ENCODE measurements at places on chromosomes 6 and 20.

- no peak for DNase-seq
These were observed 202.4 kb downstream of the ZMYND8 start for GRCh38 chr20:47154089-47154488.

DNA sequence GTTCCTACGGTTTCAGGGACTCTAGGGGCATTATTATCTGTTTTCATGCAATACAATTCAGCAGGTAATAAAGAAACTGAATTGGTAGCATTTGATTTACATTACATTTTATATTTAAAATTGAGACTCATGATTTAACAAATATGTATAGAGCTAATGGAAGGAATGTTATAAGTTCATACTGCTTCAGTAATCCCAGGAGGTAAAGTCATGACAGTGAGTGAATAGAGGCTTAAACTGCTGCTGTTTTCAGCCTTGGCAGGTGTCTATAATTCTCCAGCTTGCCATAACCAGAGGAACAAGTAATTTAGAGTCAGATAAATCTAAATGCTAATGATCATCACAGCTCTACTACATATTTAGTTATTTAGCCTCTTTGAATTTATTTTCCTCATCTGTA is 360.8 kb upstream of the MANEA start:
- no peak for DNase-seq

- no peak for DNase-seq
These were observed 87.5 kb downstream of the MDN1 start for GRCh38 chr6:89731924-89732567.

DNA sequence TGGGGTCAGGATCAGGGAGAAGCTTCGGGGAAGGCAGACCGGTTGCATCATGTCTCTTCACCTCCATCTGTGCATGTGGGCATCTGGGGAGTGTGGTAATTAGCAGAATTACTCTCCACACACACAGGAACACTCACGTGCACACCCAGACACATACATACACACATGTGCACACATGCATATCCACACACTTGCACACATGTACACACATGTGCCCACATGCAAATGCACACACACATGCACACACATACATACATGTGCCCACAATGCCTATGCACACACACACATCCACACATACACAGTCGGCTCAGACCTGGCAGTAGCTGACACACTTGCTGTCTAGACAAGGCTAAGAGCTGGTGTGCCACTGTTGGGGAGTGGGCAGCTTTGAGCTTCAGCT is 212.3 kb upstream of the PMEPA1 start:
- DNase-seq: no peak

DNA sequence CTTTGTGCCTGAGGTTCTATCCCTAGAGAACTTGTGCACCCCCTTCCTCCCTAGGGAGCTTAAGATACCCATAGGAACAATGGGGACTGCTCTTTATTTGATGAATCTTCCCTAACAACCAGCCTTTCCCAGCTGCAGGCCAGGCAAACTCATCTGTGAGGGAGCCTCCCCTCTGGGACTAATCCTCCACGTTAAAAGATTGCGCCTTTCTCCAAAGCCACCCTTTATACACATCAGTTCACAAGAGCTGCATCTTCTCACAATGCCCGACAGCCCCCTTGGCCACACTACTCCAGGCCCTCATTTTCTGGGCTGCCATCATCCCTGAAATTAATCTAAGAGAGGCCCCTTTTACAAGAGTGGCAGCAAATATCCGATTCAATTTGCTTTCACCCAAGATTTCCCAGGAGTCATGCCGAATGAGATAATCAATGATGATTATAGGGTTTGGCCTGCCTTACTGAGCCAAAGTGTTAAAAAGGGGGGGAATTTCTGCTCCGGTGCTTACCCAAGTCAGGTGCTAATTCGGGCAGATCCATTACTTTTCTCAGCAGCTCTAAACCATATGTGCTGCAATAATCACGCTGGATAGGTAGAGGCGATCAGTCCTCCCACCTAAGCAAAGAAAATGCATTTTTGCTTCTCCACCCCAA is 336.5 kb downstream of the KIF16B start:
- no peak for DNase-seq

- DNase-seq: no peak
These were observed 365.2 kb downstream of the SYNE1 start for GRCh38 chr6:152271776-152272464.

DNA sequence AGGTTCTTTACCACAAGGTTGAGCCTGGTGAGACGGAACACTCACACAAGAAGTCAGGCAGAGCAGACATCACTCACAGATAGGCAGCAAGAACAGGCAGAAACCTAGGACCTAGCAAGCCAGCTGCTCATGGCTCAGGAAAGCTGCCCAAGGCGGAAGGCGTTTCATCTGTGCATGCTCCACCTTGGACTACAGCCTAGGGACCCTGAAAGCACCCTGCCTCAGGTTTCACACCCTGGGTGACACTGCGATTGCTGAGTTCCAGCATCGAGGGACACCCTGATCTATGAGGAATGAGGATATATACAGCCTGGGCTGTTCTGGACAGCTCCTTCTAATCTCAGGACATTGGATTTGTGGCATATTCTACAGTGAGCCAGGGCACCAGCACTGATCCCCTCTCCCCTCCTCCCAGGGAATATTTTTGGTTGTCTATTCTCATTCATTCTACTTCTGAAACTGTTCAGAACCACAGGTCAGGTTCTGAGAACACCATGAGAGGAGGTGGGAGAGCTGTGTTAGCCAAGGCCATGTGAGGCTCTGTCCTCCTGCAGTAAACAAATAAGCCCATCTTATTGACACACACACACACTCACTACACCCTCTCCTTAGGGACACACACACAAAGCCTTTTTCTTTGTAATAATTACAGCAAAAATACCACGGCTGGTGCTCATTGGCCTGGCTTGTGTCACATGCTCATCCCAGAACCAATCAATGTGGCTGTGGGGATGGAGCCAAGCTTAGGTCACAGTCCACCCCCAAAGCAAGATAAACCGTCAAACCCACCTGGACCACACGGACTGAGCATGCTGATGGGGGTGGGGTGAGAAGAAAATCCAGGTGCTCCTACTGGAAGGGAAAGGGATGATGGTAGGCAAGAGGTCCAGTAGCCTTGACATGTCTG is 26.3 kb upstream of the PMEPA1 start:
- no peak for DNase-seq
